ENCODE measurements at places on chromosomes 6 and 20. TPM values are rescaled to one million over a fixed set of nuclear protein-coding genes. Genes with fewer than 3 reads are reported as not detected.

ULBP3 gene
- total RNA-seq, result 18.4 TPM

DNA sequence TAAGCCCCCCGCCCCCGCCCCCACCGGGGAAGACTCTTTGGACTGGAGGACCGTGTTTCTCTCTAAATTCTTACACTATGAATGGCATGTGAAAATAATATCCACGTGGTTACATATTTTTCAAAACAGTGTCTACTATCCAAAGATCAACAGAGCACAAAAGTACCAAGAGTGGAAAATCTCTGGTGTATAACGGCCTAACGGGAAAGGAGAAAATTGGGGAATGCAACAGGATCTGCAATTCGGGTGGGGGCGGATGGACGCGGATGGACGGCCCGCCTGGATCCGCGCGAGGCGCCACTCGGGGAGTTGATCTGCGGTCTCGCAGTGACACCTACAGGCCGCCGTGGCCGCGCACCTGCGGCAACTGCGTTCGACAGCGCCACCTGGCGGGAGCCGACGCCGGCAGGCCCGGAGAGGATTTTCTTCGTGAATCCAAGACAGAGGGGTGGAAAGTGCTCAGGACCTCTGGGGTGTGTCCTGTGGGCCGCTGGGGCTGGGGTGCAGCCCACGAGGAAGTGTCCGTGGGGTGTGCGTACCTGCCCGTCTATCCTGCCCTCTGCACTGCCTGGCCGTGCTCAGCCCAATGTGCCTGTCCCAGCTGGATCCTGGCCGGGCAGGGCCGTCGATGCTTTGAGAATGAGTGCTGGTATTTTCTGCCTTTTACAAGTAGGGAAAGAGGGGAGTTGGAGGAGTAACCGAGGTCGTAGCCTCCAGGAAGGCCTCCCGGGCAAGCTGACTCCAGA is 18.6 kb downstream of the ANKRD60 start:
- DNase-seq, result peak; percentile 52

CLVS2 gene
- not detected for total RNA-seq

DNA sequence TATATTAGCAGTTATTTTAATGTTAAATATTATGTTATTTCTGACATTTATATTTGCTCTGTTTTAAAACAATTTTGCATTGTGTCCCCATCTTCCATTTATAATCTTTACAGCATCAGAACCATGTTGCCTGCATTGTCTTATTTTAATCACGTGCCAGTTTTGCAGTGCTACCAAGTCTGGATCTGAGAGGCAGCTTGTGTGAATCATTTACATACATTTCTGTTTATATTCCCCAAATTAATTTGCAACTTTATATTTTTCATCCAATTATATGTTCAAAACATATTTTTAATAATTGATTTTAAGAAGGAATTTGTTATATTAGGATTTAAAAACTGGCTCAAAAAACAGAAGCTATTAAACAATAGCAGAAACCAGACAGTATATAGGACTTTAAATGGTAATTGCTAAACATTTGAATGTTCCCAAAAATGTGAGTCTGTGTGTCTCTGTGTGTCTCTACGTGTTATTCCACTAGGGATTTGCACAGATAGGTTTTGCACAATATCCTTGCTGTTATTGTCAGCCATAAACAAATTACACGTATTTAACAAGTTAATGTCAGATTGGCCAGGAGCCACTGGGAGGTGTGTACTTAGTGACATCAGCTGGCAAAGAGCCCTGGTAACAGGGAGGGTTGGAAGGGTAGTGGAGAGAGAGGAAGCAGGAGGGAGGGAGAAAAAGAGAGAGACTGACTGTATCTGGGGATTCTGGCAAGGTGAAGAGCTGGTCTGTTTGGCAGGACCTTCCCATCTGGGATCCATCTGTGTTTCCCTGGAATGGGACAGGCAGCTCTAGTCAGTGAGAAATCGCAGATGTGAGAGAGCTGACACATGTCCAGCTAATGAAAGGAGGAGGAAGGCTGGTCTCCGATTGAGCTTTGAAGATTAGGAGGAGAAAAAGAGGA is 72.1 kb downstream of the CBFA2T2 start:
- peak; percentile 28 for DNase-seq

- DNase-seq, result no peak
These were observed 39.4 kb upstream of the SPDEF start for GRCh38 chr6:34595332-34596184.

C6orf163 gene
- total RNA-seq, result 1.5 TPM

- DNase-seq, result no peak
These were observed 9.1 kb downstream of the DNAJC5 start for GRCh38 chr20:63903796-63904561.

DNA sequence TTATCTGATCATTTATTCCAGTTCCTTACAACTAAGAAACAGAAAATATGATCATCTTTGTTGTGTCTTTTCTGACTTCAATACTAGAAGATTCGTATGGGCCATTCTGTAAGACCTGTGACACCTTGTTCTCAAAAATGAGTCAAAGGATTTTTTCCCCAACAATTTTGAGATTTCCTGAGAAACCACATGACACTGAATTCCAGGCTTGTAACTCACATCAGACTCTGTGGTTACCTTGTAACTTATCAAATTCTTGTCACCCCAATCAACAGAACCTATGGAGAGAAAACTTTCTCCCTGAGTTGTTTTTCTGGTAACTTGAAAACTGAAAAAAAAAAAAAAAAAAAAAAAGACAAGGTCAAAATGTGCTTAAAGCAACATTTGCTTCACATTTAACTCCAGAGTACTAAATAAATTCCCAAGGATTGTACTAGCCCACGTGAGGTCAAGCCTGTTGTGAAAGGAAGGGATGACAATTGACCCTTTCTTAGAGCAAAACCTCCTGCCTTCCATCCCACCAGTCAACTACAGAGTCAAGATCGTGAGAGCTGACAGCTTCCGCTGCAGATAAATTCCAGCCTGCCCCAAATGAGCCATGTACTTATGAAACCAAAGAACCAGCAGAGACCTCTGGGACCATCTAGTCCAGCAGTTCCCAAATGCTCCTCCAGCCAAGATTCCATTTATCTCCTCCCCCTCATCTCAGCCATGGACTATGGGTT is 140.3 kb downstream of the TBX18 start:
- DNase-seq, result no peak

- no peak for DNase-seq
These were observed 15.7 kb upstream of the RPS10 start for GRCh38 chr6:34441526-34441925.

AKAP12 gene
- total RNA-seq, result 1,220 TPM

DNA sequence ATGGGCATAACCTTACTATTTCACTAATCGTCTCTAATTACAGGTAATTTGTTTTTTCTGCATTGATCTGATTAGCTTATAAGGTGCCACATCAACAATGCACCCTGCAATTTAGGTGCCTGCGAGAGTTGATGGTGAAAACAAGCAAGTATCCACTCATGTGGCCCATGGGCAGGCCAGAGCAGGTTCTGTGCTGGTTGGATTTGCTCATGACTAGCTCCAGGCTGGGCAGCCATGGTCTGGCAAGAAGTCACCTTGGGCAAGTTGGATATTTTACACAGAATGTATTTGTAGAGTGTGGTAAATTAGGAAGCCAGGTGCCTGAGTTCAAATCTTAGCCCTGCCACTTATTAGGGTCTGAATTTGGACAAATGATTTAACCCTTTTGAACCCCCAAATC is 25.3 kb downstream of the RAB44 start:
- DNase-seq, result no peak

GRCh38 chr20:8583566-8584043 is 451.5 kb downstream of the PLCB1 start:
- DNase-seq, result no peak

- no peak for DNase-seq
These were observed 18.4 kb downstream of the PDE7B start for GRCh38 chr6:135869857-135870256.

GRCh38 chr6:127340171-127340570 is 3.2 kb downstream of the ECHDC1 start:
- no peak for DNase-seq

DNA sequence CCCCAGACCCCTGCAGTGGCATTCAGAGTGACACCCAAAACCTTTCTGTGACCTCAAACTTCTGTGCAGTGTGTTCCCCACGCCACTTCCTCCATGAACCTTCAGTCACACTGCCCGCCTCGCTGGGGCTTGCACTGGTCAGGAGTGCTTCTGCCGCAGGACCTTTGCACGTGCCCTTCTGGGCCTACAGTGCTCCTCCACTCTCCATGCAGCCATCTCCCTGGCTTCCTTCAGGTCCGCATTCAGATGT is 27.1 kb downstream of the SYNJ2 start:
- no peak for DNase-seq

DNA sequence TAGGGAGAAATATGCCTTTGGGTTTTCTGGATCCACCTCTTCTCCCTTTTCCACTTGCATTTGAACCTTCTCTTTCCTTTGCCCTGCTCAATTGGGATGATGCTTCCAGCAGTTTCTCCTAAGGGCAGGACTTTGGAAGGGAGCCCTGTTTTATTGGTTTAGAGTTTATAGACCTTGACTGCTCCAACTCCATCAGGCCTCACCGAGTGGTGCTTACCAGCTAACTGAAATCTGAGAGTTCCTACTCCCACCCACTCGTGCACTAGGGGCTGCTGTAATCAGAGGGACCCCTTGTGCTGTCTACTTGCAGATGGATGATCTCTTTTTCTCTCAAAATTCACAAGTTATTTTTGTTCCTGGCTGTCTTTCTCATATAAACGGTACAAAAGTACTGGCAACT is 121.3 kb upstream of the SLC22A16 start:
- no peak for DNase-seq

- DNase-seq, result no peak
These were observed 51.5 kb upstream of the ENPP4 start for GRCh38 chr6:46078294-46078693.

- no peak for DNase-seq
These were observed 387.8 kb downstream of the SMOC2 start for GRCh38 chr6:168828800-168829199.

HLA-C gene
- total RNA-seq, result 333 TPM

TRIM15 gene
- total RNA-seq, result 6.5 TPM

- DNase-seq, result no peak
These were observed 108.1 kb downstream of the FAM50B start for GRCh38 chr6:3957321-3957720.

FOXS1 gene
- not detected for total RNA-seq

GRCh38 chr6:53979468-53980067 is 131.7 kb upstream of the MLIP start:
- peak; percentile 46 for DNase-seq

GRCh38 chr6:22133357-22133756 is 163.5 kb downstream of the PRL start:
- DNase-seq, result no peak

DNA sequence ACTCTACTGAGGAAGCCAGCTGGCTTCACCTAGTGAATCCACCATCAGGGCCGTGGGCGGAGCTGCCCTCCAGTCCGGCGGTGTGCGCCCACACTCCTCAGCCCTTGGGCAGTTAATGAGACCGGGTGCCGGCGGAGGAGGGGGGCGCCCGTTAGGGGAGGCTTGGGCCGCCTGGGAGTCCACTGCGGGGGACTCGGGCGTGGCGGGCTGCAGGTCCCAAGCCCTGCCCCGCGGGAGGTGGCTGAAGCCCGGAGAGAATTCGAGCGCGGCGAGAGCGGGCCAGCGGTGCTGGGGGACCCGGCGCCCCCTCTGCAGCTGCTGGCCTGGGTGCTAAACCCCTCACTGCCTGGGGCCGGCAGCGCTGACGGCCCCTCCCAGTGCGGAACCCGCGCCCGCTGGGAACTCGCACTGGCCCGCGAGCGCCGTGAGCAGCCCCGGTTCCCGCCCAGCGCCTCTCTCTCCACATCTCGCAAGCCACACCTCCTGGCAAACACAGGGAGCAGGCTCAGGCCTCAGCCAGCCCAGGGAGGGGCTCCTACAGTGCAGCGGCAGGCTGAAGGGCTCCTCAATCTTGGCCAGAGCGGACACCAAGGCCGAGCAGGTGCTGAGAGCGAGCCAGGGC is 38.4 kb upstream of the GCNT2 start:
- no peak for DNase-seq

DNA sequence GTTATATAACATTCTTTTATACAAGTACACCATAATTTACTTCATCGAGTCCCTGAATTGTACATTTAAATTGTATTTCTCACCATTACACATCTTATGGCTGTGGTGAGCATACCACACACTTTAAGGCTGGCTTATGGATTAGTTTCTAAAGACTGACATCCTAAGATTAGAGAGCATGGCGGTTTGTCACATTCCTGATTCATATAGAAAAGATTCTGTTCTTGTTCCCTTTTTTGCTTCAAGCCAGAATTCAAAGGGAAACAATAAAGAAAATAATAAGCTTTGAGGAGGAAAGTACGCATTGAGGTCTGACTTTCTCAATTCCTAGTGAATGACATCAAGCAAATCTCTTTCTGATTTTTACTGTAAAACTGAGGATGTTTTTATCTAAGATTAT is 2.5 kb downstream of the BTN1A1 start:
- DNase-seq, result no peak

CST1 gene
- not detected for total RNA-seq

DNA sequence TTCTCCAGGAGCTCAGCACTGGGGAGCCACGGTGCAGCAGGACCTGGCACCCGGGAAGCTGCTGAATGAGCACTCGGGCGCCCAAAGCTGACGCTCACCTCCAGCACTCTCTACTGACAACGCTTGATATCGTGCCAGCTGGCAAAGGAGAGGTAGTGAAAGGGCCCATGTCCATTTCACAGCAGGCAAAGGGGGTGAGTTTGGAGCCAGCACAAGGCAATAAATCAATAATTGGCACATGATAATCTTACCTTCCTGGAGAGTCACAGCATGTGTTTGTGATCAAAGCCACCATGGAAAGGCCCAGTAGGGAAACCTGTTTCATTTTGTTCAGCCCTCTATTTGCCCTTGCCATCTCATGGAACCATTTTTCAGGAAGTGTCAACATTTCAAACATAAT is 23.3 kb upstream of the SMIM26 start:
- no peak for DNase-seq

ZBP1 gene
- total RNA-seq, result not detected

GRCh38 chr6:132084811-132085509 is 133.8 kb upstream of the CCN2 start:
- DNase-seq, result no peak

- DNase-seq, result no peak
These were observed 195.0 kb downstream of the BTBD3 start for GRCh38 chr20:12112665-12113064.

SNHG17 gene
- 65.7 TPM for total RNA-seq

SLC32A1 gene
- total RNA-seq, result not detected

DCDC2 gene
- 0.17 TPM for total RNA-seq

DNA sequence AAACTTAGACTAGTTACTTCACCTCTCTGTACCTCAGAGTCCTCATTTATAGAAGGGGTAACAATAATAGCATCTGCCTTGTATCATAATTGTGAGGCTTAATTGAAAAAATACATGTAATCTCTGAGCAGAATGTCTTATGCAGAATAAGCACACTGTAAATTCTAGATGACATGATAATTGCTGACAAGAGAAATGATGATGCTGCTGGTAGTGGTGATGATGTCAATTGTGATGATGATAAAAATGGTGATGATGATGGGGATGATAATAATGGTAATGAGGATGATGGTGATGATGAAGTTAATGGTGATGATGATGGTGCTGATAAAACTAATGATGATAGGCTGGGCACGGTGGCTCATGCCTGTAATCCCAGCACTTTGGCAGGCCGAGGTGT is 346.1 kb upstream of the CDH4 start:
- DNase-seq, result no peak

All from HCT116 (cell line).